ENCODE measurements at places on chromosomes 5 and 9.

GRCh38 chr5:174317256-174317894 lies 271.9 kb downstream of the NSG2 start:
- DNase-seq, result no peak

DNA sequence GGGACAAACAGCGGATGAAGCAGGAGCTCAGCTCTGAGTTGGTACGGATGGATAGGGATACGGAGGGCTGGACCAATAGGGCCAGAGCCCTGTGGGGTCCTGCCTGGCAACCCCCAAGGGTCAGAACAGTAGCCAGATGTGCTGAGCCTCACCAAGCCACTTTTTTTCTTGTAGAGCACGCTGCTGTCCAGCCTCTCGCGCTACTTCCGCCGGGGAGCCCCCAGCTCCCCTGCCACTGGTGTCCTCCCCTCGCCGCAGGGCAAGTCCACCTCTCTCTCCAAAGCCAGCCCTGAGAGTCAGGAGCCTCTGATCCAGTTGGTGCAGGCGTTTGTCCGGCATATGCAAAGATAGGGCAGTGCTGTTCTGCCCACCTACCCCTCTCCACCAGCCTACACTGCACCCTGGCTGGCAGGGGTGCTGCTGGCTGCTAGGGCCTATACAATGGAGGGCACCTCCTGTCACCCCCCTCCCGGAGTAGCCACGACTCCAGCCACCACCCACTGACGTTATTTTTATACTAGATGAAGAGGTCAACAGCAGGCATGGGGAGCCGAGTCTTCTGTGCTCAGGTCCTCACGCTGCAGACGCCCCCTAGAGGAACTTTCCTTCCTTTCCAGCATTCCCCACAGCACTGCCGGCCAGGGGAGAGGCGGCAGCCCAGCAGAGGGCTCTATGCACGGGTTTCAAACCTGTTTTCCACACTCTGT lies 21.6 kb downstream of the SH3GLB2 start:
- DNase-seq, result no peak

DNA sequence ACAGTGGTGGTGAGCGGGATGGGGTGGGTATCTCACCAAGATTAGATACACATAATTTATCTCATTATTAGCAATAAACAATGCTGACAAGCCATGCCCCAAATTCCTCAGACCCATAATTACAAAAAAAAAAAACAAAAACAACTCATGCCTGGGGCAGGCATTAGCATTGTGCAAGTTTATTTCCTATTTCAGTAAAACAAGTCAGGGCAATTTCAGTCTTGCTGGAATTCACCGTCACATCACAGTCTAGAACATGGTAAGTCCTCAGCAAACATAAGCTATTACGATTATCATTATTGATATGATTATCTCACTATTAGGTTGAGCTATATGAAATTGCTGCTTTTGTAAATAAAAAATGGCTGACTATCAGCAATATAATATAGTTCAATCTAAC lies 57.5 kb upstream of the GNAQ start:
- DNase-seq, result no peak

DNA sequence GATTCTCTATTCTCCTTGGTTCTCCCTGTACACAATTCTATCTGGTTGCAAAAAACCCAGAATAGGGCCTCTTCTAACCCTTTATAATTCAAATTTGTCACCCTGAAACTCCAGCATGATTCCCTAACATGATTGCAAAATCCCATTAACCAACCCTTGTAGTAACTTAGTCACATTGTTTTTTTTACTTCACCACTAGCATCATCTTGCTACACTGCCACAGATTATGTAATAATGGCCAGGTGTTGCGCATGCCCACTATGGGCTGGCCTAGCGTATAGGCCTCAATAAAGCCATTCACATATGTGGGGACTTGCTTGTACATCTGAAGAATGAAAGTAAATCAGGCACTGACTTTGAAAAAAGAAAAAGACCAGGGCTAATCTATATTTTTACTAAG lies 25.7 kb downstream of the FAM170A start:
- no peak for DNase-seq

DNA sequence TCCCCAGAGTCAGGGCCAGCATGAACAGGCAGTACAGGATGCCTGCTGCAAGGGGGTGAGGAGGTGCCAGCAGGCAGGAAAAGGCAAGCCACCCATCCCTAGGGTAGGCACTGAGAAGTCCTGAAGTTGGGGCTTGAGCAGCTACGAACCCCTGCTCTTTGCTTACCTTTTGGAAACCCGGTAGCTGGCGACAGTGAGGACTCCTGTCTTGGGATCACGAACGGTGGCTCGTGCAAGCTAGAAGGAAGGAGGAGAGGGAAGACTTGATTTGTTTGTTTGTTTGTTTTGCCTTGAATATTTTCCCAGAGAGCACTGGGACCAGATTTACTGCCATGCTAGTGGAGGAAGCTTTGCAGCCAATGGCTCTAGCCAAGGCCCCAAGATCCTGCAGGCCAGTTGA lies 23.7 kb downstream of the P4HA2 start:
- DNase-seq, result no peak

DNA sequence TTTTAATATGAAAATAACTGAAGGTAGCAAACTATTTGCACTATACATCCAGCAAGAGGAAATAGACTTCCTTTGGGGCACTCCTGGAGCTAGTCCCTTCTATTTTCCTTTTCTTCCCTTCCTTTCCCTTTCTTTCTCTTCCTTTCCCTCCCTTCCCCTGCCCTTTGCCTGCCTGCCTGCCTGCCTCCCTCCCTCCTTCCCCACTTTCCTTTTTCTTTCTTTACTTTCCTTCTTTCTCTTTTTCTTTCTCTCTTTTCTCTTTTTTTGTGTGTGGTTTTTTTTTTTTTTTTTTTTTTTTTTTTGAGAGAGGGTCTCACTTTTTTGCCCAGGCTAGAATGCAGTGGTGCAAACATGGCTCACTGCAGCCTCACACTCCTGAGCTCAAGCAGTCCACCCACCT lies 17.3 kb upstream of the CXXC5 start:
- DNase-seq, result no peak

GRCh38 chr5:167701051-167701450 lies 590.4 kb upstream of the WWC1 start:
- no peak for DNase-seq

DNA sequence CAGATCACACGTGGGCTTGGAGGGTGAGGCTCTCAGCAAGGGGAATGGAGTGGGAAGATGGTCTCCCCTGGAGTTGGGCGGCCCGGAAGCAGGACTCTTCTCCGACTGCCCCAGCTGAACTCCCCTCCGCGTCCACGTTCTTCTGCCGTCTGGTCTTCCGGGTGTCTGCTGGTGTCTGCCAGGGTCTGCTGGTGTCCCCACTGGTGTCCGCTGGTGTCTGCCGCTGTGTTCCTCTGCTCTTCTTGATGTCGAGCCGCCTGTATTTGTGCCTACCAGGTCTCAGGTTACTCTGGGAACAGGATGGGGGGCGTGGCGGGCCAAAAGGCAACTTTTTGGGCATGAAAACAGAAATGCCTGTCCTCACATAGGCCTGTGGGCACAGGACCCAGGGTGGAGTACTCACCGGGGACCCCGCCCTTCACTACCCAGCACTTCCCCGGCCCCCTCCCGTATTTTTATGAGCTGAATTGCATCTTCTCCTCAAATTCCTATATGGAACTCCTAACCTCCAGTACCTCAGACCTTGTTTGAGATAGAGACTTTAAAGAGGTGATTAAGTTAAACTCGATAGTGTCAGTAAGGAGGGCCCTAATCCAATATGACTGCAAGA lies 675.4 kb downstream of the SEMA5A start:
- no peak for DNase-seq

DNA sequence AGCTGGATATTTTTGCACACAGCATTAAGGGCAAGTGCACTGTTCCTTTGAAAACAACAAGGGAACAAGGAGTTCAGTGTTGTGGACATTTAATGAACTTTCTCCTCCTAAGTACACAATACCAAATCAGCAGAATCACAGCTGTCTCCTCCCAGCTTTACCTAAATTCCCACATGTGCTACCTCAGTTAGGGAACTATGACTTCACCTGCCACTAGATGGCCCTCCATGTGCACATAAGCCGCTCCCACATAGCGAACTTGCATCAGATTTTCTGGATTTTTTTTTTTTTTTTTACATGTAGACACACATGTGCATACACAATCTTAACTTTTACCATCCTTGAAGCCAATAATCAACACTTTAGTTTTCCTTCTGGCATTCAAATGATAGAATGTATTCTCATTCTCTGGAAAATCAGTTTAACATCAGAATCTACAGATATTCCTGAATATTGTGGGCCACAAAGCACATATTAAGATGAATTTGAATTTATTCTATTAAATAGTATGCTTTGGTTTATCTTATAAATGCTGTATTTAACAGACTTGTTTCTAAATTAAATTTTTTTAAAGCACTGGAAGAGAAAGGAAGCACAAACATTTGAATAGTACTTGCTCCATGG lies 123.6 kb downstream of the PALM2AKAP2 start:
- DNase-seq, result no peak

Measured in activated gamma-delta T cell (primary cell).